ENCODE measurements at places on chromosomes 7 and 10. TPM values are rescaled to one million over a fixed set of nuclear protein-coding genes. Genes with fewer than 3 reads are reported as not detected.

SPDYE8 gene
- not detected for total RNA-seq

ACTL6B gene
- total RNA-seq, result not detected

ANK3 gene
- total RNA-seq, result 0.50 TPM

PRPS1L1 gene
- not detected for total RNA-seq

VWDE gene
- total RNA-seq, result under 0.01 TPM

DRGX gene
- not detected for total RNA-seq

EPO gene
- not detected for total RNA-seq

TMEM254 gene
- total RNA-seq, result 5.4 TPM
